ENCODE measurements at places on chromosomes 3 and 15.

DNA sequence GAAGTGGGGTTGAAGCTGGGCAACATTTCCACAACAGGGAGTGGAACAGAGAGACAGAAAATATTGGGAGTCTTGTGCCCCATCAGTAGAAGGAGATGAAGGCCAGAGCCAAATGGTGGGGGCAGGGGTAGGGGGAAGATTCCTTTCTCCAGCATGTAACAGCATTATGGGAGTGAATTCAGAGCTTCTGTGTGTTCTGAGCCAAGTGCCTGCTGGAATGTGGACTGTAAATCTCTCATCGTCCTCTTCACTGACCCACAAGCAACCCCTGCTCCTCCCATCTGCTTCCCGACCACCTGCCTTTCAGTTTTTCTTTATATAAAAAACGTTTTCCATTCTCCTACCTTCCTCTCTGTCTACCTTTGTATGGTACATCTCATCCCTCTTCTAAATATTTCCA, 344.2 kb upstream of the TPRG1 start:
- no peak for DNase-seq

DNA sequence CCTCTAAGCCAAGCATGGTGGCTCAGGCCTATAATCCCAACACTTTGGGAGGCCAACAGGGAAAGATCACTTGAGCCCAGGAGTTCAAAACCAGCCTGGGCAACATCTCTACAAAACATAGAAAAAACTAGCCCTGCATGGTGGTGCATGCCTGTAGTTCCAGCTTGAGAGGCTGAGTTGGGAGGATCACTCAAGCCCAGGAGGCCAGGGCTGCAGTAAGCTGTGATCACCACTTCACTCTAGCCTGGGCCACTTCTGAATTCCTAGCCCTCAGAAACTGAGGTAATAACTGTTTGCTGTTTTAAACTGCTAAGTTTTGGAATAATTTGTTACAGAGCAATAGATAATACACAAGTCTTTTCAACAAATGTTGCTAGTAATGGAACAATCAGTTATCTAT, 16.4 kb downstream of the IP6K1 start:
- DNase-seq: no peak

DNA sequence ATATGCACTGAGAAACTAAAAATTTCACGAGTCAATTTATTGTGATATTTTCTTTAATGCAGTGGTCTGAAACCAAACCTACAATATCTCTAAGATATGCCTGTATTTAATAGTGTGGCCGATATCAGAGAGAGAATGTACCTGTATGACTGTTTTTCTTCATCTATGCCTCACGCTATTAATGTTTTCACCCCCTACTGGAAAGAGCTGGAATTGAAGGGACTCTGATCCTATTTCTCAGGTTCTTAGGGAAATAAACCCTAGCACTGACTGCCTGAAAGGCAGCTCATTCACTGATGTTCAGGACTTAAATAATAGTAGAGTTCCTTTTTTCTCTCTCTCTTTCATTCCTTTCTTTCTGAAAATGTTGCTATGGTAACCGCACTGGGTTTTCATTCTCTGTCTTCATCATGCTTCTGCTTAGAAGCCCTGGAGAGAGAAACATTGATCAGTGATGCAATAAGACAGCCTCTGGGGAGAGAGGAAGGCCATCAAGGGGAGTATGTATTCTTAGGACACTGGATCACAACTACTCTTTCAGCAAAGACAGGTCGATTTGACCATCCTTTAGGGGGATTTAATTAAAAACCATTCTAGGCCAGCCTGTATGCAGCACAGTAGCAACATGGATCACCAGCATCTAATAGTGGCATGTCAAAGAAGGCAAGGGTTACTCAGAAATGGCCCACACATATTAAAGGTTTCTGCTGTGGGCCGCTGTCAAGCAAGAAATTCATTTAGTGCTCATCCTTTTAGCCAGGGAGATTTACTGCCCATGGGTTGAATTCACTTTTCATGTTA, 1135.7 kb downstream of the IGSF11 start:
- DNase-seq: no peak

GRCh38 chr15:57423599-57424140, 47.4 kb downstream of the CGNL1 start:
- DNase-seq: no peak

GRCh38 chr3:133074977-133075376, 36.8 kb downstream of the TMEM108 start:
- DNase-seq: no peak

DNA sequence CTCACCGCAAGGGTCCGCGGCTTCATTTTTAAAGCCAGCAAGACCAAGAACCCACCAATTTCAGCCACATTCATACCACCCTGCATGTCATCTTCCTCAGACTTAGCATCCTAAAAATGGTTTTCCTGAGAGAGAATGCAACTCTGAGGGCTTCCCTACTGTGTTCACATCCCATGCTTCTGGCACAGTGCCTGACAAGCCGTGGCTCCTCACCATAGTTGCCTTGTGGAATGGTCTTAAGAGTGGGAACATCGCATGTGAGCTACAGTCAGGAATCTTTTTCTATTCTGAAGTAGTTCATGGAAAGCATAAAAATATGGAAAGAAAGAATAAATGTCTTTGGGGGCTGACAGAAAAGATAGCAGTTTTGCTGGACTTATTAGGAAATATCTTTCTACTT, 120.3 kb downstream of the RAP2B start:
- no peak for DNase-seq

GRCh38 chr3:175346573-175347356, 487.6 kb downstream of the NAALADL2 start:
- peak; percentile 18 for DNase-seq

- no peak for DNase-seq
Measured at GRCh38 chr3:191500892-191501291, 39.9 kb downstream of the PYDC2 start.

- DNase-seq: no peak
Measured at GRCh38 chr15:36414670-36415069, 164.8 kb upstream of the CDIN1 start.

DNA sequence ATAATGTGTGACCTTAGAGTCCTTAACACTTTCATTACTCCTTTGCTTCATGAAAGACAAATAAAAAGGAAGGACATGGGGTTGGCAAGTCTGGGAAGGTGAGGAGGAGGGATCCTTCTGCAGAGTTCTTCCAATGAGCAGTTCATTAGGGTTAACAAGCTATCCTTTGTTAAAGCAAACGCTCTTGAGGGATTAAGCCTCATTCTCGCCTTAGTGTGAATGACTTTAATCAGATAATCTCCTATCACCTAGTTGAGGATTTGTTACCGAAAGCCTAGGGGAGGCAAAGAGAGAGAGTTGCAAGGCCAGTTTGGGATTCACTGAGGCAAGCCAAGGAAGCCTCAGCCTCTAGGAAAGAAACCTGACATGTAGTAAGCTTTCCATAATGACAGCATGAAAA, 7.4 kb upstream of the MBNL1 start:
- no peak for DNase-seq

GRCh38 chr15:63041402-63041973, 1.1 kb upstream of the TPM1 start:
- DNase-seq: no peak
